ENCODE measurements at places on chromosomes 3 and 15.

DNA sequence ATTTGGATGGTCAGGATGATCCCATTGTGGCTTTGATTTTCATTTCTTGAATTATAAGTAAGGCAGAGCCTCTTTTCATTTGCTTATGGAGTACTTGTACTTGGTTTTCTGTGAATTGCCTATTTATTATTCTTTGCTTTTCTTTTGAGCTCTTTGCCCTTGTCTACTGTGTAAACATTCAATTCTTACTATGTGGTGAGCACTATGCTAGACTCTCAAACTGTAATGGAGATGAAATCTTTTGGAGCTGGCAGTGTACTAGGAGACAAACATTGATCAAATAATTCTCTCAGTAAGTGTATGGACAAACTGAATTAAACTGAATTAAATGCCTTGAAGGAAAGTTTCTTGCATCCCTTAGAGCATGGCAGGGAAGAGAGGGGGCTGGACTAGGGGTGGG lies 87.0 kb upstream of the NR2E3 start:
- no peak for DNase-seq

DNA sequence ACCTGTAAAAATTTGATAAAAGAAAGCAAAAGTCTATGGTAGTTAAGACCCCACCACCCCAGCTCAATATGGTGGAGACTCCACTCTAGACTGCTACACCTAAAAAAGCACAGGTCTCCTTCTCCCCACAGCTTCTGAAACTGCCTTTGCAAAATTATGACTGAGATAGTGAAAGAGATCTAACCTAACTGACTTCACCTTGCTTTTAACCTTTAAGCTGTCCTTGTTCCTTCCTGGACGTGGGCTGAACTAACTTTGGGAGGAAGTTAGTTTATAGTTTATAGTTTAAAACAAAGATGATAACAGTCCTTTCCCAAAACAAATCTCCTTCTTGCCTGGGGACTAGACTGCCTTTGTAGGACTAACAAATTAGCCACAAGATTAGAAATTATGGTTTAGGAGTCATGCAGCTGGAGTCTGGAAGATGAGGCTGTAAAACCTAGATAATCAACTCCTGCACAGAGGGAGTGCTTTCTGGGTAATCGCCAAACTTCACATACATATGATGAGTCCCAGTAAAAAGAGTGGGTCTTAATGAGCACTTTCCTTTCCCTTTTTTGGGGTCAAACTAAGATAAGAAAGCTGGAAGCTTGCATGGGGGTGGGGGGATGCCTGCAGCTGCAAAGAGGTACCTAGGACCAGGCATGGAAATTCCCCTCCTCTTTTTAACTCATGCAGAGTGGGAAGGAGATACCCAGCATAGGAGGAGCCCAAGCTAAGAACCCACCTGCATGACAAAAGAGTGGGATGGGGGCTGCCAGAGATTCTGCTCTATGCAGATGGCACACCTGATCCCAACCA lies 17.5 kb downstream of the CCR8 start:
- DNase-seq: no peak

- no peak for DNase-seq
These were observed 54.9 kb downstream of the C3orf85 start for GRCh38 chr3:109191421-109191820.

- no peak for DNase-seq
These were observed 2.5 kb downstream of the TIPARP start for GRCh38 chr3:156676768-156677479.

DNA sequence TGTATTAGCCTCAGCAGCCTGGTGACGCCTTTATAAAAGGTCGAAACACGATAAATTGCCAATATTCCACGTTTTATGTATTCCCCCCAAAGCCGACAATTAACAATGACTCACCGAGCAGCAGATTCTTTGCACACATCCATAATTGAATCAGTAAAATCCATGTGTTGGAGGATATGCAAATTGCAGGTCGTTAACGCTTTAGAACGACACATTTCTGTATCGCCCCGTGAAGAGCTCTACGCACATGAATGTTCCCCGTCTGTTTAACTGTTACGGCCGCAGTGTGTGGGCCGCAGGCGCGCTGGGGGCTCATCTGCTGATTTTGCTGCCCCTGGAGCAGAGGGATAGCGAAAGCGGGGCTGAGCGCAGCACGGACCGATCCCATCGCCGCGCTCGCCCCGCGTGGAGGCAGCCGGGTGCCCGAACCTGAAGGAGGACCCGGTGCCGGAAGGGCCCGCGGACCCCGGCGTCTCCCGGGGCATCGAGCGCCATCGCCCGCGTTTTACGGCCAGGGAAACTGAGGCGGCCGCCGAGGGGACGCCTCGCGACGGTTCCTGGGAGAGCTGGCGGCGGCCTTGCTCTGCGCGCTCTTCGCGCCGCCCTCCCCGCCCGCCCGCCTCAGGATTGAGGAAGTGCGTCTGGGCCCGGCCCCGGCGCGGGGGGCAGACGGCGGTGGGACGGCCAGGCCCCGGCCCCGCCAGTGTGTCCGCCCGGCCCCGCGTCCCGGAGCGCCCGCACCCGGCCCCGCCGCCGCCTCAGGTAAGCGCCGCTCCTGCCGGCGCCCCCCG lies at the start of gene LRRK1:
Gene LRRK1 (plus strand): TSS at position 668 of the 791 bp plus-strand sequence. CDS start 5,276 bp downstream, outside the sequence.
- DNase-seq: no peak

All from stimulated activated CD4-positive, alpha-beta T cell treated with anti-CD3 and anti-CD28 coated beads, Interleukin-12 subunit alpha, Interleukin-12 subunit beta, amount 100 ng/mL, for 24 hours (primary cell).